ENCODE measurements at places on chromosomes 4 and X.

DNA sequence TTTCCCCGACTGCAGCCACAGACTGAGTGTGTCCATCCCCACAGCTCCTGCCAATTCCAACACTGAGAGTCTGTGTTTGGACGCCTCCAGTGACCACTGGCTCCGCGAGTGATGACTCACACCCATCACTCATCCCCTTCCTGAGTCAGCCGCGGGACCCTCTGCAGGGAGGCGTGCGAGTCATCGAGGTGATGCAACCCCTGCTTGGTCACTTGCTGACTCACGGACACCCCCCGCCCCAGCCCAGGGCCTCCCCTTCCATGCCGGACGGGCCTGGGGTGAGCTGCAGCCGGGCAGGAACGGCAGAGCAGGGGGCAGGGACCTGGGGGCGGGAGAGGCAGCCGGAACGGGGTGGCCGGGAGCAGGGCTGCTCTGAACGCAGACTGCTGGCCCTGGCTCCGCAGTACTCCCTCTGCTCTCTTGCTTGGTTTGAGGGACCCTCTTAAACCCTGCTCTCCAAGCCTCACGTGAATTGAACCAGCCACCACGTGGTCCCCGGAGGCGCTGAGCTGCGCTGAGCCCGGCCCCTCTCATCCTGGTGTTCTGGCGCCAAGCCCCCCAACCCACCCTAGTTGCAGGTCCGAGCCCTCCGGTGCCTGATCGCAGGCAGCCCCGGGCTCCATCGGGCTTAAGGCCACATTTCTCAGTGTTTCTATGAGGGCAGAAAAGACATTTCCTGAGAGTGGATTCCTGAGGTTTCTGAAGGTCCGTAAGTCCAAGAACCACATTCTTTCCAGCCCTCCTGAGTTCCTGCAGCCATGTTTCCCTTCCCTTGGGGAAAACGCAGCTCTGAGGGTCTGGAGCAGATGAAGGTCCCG lies 32.4 kb downstream of the FGFRL1 start:
- DNase-seq, result no peak

DNA sequence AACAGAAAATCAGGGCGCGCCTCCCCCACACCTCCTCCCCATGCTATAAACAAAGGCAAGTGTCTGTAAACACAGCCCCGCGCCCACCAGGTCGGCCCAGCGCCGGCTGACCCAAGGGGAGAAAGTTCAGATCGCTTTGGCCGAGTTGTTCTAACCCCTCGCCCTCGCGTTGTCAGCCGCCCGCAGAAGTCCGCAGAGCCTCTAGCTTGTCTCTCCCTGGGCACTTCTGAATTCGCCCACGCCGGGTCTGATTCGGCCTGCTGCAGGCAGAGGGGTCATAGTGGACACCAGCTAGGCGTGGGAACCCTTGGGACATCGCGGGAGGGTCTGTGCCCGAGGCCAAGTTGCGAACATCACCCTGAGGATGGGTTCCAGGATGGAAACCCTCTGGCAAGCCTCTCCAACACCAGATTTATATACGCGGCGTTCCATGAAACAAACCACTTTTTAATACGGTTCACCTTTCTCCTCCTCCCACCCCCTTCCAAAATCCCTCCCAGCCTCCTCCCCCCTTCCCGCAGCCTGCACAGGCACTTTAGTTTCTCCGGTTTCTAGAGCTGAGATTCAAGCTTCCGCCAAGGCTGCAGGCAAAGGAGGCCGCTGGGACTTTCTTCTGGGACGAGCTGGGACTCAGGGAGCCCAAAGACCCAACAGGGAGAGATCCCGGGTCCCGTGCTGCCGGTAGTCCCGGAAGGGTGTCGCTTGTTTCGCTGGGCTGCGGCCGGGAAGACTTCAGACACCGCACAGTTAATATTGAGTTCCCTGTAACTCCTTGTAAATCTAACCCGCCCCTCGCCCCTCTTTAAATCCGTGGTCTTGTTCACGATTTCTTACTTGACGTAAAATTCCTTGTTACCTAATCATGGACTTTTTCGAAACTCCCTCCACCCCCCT lies 4.7 kb downstream of the HAND2 start:
- no peak for DNase-seq

DNA sequence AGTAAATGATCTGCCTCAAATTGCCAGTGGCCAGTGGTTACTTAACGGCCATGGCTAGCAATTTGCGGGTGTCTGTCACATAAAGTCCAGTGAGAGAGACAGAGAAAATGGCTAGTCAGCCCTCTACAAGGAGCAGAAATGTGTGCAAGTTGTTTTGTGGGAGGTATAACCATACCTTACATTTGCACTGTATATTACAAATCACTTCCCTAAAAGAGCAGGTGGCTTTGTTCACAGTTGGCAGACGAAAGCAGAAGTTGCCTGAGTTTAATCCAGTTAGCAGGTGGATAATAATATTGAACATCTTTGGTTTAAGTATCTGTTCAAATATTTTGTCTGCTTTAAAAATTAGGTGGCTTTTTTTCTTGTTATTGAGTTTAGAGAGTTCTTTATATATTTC lies 15.6 kb downstream of the SRPX start:
- no peak for DNase-seq

- no peak for DNase-seq
Measured at GRCh38 chr4:145279122-145279960, 99.0 kb upstream of the OTUD4 start.

DNA sequence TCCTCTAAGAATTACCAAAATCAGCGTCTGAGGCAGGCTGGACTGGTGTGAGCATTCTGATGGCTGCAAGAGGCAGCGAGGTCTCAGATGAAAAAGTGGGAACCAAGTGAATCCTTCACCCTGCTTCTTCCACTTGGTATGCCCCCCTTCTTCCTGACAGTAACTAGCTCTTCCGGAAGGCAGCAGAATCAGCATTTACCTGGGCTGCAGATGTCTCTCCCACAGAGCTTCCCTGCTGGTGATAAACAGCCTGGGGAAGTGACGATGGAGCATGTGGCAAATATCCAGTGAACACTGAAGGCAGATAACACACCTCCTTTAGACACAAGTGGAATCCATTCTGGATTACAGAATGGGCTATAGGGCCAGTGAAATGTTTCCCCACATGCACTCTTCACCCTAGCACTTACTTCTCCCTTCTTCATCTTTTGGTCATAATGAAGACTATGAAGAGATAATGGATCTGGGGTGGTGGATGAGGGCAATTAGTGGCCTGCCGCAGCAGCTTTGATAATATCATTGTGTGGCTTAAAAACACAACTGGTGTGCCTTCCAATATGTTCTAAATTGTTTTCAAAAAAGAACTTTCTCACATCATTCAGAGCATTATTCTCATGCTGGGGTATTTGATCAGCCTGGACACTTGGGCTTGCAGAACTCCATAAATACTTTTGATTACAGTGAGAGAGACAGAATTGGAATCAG lies 60.8 kb upstream of the TBC1D9 start:
- no peak for DNase-seq

- DNase-seq, result no peak
Measured at GRCh38 chr4:110042545-110043517, 130.1 kb downstream of the EGF start.

DNA sequence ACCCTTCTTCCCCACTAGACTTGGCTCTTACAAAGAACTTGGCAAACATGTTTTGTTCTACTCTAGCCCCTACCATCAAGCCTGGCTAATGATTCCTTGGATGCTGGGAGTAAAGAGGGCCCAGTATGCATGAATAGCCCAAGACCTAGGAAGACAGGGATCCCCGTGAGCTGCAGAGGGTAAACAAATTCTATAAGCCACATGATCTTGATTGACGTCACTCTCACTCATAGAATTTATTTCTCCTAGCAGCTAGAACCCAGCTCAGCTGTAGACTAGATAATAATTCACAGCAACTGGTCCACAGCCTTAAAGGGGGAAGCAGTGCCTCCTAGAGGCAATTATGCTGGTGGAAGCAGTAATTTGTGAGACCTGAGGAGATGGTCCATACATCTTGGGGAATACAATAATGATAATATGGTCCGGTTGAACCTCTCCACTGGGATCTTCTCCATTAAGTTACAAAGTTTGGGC lies 16.1 kb upstream of the USO1 start:
- DNase-seq, result no peak

- no peak for DNase-seq
Measured at GRCh38 chr4:99529956-99530355, 19.1 kb downstream of the C4orf17 start.

DNA sequence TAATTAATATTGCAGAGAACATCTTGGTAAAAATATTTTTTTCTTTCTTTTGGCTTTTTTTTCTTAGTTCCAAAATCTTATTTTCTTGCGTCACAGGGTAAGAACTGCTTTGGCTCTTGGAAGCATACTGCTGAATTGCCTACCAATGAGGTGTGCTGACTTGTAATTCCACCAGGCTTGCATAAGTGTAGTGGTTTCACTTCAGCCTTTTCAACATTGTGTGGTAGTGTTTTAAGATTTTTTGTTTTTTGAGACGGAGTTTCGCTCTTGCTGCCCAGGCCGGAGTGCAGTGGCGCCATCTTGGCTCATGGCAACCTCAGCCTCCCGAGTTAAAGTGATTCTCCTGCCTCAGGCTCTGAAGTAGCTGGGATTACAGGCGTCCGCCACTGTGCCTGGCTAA lies 42.4 kb downstream of the N4BP2 start:
- no peak for DNase-seq

- DNase-seq, result no peak
Measured at GRCh38 chr4:2587213-2587823, 50.9 kb downstream of the FAM193A start.

GRCh38 chr4:8592366-8593263 lies at the start of gene CPZ:
CPZ (plus strand) TSS chr4:8592765; CDS start chr4:8592834, 69 bp downstream.
- DNase-seq, result no peak

DNA sequence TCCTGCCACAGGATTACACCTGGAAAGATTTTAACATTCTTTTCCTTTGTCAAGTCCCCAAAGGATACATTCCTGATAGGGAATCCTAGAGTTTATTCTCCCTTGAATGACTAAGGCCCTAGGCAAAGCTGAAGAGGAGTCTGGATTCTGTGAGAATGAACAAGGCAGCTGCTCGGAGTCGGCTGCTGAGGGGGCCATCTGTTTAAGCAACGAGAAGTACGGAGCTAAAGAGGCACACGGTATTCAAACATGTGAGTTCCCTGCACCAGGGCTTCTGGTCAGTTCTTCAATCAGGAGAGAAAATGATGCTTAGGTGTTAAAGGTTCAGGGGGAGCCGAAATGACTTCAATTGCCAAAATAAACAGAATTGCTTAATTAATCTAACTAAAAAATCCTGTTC lies 97.6 kb downstream of the MGST2 start:
- DNase-seq, result no peak

DNA sequence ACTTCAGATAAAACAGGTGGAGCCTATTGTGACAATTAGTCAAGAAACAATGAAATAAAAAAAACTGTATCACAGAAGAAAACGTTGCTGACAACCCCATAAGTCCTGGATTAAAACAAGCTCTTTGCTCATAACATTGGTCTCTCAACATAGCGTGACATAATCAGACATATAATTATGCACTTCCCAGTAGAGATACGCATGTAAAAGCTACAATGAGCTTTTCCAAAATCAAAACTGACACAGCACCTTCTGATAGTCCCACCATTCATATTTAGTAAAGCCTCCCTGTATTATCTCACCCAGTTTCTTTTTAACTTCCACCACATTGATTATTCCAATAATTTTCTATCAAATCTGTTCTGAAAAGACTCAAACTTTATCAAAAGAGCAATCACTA lies 372.1 kb upstream of the SMIM31 start:
- DNase-seq, result no peak

DNA sequence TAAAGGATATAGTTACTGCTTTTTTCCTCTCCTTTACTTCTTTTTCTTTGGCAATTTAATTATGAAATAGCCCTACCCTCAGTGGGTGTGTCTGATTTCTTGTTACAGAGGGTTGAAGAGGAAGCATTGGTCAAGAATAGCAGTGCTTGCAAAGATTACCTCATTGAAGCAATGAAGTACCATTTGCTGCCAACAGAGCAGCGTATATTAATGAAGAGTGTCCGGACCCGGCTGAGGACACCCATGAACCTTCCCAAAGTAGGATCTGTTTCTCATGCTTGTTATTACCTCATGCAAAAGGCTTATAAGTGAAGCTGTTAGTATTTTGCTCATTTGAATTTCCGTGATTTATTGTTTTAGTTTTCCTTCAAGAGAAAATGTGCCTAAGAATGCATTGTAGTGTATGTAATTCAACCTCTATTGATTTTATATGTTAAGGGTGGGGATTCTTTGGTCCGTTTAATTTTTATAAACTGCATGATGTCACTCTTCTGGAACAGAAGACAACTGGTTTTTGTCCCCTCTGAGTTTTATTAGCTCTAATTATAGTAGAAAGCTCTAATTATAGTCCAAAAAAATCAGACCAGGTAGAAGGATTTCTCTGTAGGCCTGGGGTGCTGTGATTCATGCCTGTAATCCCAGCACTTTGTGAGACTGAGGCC lies 27.9 kb upstream of the MSMO1 start:
- DNase-seq, result no peak

DNA sequence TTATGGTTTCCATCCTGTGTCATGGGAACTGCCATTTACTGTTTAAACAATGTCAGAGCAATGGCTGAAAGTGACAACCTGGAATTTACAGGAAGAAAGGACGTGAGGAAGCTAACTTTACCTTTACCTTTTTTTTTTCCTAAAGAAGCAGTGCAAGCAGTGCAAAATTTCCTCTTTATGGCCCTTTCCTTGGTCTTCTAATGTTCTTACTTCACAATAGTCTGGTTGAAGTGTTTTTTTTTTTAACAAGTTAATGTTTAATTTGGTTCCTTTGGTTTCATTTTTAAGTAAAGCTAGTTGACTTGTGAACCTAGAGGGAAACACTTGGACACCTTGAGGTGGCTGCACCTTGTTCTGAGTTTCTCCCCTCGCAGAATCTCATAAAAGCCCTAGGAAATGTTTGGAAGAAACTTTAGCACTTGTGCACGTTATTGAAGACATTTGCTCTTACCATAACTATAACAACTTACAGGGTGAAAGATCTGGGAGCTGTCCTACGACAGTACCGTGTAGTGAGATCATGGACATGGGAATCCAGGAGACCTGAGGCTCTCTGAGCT lies 1.8 kb downstream of the SGMS2 start:
- no peak for DNase-seq

GRCh38 chrX:121103381-121103780 lies 56.0 kb downstream of the GLUD2 start:
- no peak for DNase-seq

DNA sequence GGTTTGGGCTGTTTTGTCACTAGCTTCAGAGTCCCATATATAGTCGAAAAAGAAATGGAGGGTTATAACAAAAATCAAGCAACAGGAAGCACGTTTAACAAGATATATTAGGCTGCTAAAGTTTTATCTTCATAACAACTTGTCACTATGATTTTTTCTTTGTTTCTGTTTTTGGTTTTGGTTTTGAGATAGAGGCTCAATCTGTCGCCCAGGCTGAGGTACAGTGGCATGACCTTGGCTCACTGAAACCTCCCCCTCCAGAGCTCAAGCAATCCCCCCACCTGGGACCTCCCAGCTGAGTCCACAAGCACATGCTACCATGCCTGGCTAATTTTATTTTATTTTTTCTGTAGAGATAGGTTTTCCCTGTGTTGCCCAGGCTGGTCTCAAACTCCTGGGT lies 2664.4 kb downstream of the ARAP2 start:
- DNase-seq, result no peak

DNA sequence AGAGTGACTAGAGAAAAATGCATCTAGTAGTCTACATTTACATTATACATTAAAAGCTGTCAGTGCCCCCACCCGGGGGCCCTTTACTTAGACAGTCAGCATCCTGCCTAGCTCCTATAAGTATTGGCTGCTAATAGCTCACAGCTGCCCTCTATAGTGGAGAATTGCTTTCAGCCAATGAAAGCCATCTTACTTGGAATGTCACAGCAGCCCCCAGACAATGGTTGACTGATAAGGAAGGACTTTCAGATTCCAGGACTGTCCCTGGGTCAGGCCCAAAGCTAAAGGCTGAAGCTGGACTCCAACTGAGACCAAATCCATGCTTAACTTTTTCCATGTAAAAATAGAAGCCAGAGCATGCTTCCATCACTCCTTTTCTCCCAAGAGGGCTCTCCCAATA lies 196.9 kb downstream of the ANKRD50 start:
- no peak for DNase-seq
